ENCODE measurements at places on chromosomes 2 and 18.

GRCh38 chr2:944693-945092 lies 6.0 kb upstream of the SNTG2 start:
- no peak for DNase-seq

DNA sequence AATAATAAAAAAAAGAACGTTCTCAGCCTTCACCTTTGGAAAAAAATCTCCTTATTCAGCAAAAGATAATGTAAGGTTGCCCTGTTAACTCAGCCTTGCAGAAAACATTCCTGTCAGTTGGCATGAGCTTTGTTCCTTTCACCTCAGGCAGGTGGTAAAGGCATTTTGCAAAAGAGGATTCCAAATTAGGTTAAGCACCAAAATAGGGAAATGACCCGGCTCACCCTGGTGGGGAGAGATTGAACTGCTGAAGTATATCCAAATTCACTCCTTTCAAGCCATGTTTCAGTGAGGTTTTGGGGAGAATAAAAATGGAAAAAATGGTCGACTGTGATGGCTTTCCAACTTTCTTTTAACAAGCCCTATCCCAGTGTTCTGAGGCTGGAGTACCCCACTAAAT lies 1988.8 kb upstream of the PIK3C3 start:
- no peak for DNase-seq

- no peak for DNase-seq
Measured at GRCh38 chr2:3665886-3666612, 8.0 kb downstream of the ALLC start.

DNA sequence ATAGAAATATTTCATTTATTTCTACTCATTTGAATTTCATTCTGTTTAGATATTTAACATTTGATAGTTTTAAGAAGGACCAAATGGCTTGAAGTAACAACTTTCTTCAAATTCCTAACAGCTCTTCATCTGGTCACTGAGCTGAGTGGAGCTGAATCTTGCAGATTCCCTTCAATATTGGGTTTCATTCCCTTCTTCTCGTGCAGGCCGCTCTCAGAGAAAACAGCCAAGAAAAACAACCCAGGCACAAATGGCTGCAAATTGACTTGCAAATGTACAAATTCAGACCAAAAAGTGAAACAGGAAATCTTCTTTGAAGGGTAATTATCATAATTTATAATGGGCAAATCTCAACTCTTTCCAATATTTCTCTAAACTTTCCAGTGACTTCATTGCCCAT lies 30.3 kb upstream of the GCG start:
- no peak for DNase-seq

DNA sequence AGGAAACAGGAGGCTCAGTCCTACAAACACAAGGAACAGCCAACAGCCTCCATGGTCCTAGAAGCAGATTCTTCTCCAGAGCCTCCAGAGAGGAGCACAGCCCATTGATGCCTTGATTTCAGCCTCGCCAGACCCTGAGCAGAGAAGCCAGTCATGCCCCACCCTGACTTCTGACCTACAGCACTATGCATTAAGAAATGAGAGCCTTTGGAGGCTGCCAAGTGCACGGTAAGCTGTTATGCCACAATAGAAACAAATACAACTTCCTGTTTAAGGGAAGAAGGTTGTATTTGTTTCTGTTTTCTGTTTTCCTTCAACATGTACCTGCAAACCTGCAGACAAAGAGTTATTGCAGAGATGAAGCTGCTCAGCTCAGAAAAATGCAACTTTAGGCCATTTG lies 181.3 kb upstream of the AGAP1 start:
- DNase-seq = no peak

Measured in forelimb muscle (tissue), 1 donor.